ENCODE measurements at places on chromosomes 2 and 18. TPM values are rescaled to one million over a fixed set of nuclear protein-coding genes. Genes with fewer than 3 reads are reported as not detected.

Gene GPBAR1
- total RNA-seq, result 1.3 TPM

Gene EFHD1
- 3.4 TPM for total RNA-seq

Gene CUL3
- 88.3 TPM for total RNA-seq

GRCh38 chr2:127829845-127830246 is 18.9 kb upstream of the WDR33 start:
- H3K36me3 ChIP-seq, result no peaks in the 10 kb centered on the region
- no peak overlapping the region for H3K27ac ChIP-seq
- no peaks in the 10 kb centered on the region for H3K27me3 ChIP-seq
- no peaks in the 10 kb centered on the region for H3K4me1 ChIP-seq

DNA sequence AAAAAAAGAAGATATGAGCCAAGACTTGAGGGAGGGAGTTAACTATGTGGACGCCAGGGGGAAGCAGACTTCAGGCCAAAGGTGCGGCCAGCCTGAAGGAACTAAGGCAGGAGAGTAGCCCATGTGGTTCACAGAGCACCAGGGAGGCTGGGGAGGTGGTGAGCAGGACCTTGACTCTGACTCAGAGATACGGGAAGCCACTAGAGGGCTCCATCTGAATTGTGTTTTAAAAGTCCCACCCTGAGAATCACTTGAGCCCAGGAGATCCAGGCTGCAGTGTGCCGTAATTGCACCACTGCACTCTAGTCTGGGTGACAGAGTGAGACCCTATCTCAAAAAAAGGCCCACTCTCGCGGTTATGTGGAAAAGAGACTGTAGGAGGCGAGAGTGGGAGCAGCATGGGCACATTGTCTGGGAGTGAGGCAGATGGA is 12.3 kb downstream of the CEP192 start:
- H3K4me3 ChIP-seq, result no peak overlapping the region
- H3K27me3 ChIP-seq, result no peaks in the 10 kb centered on the region
- H3K36me3 ChIP-seq, result peaks cover 1% of the 10 kb centered on the region
- DNase-seq, result peak; percentile 24
- no peaks in the 10 kb centered on the region for H3K4me1 ChIP-seq

GRCh38 chr2:117835990-117836760 is 21.7 kb downstream of the DDX18 start:
- H3K36me3 ChIP-seq, result no peaks in the 10 kb centered on the region
- H3K4me3 ChIP-seq, result peak overlapping the region; percentile 30
- peak; percentile 77 for DNase-seq
- H3K4me1 ChIP-seq, result no peaks in the 10 kb centered on the region
- no peaks in the 10 kb centered on the region for H3K27me3 ChIP-seq

- no peak for DNase-seq
- no peaks in the 10 kb centered on the region for H3K36me3 ChIP-seq
- H3K4me3 ChIP-seq, result no peak overlapping the region
- no peaks in the 10 kb centered on the region for H3K4me1 ChIP-seq
- no peak overlapping the region for H3K27ac ChIP-seq
Observed at GRCh38 chr2:21404137-21404536, 280.4 kb downstream of the TDRD15 start.

DNA sequence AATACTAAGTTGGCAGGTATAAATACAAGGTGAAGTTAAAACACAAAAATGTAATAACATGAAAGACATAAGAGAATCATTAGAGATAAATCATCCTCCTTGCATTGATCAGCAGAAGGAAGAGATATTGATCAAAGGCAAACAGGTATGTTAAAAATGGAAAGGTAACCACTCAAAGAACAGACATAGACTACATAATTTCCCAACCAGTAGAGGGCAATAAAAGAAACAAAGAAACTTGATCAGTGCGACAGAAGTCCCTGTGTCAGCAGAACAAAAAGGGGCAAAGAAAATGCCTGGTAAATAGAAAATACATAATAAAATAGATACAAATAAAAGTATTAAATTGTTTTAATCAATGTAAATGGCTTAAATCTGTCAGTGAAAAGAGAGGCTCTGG is 53.6 kb downstream of the FAM228A start:
- H3K27me3 ChIP-seq, result no peaks in the 10 kb centered on the region
- no peak overlapping the region for H3K4me3 ChIP-seq
- H3K36me3 ChIP-seq, result no peaks in the 10 kb centered on the region
- H3K4me1 ChIP-seq, result no peaks in the 10 kb centered on the region
- no peak for DNase-seq

All from colonic mucosa (tissue), 4 donors.